ELF-1 (cell line): ENCODE measurements at places on chromosomes 3 and 15.

DNA sequence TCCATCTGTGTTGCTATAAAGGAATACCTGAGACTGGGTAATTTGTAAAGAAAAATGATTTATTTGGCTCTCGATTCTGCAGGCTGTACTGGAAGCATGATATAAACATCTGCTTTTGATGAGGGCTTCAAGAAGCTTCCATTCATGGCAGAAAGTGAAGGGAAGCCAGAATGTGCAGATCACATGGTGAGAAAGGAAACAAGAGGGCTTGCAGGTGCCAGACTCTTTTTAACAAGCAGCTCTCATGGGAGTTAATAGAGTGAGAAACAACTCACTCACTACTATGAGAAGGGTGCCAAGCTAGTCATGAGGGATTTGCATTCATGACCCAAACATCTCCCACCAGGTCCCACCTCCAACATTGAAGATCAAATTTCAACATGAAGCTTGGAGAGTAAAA is 247.2 kb downstream of the ZIC4 start:
- no peak for DNase-seq

DNA sequence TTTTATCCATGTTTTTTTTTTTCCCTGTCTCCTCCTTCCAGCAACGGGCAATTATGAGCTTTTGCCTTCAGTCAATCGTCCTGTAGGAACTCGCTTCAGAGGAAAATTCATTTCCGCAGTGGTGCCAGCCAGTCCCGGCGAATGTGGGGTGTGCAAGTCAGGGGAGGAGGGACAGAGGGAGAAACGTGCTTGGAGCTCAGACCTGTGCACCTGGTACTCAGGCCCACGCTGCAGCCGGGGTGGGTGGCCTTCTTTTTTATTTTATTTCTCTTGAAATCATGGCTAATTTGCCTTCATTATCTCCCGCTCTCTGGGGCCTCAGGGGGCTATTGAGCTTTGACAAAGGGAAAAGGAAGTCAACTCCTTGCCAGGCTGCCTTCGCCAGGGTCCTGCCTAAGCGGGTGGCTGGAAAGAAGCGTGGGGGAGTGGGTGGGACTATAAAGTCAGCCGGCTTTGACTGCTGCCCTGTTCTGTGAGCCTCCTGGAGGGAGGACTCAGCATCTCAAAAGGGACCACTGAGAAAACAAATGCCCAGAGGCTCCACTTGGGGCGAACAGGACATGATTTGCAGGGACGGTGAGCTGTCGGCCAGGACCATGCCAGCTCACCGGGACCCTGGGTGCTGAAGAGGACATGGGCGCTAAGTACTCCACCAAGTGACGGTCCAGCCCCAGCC is 5.5 kb downstream of the GRIP2 start:
- peak; percentile 78 for DNase-seq

- peak; percentile 59 for DNase-seq
Measured at GRCh38 chr15:69145694-69146492, 14.5 kb upstream of the GLCE start.

GRCh38 chr3:15496341-15496664 is 25.2 kb downstream of the COLQ start:
- DNase-seq: no peak

DNA sequence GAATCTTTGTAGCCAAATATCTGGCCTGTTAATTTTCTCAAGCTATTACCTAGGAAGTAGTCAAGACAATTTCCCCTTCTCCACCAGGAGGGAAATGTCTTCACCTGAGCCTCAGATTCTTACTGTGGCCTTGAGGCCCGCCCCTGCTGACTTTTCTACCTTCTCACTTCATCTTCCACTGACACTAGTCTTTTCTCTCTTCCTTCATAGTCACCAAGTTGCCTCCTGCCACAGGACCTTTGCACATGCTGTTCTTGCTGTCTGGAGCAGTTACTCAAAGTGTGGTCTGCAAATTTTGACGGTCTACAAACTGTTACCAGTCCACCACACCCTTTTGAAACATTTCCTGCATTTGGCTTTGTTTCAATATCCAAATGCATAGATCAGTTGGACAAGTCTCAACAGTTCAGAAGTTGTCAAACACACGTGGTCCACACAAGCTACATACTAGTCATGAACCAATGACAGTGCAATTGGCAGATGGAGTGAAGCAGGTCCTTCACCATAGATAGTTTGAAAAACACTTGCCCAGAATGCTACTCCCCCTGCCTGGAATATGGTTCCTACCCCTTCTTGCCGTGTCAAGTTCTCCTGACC is 100.5 kb downstream of the OSBPL10 start:
- DNase-seq: no peak

- no peak for DNase-seq
Measured at GRCh38 chr3:51934991-51935885, 6.5 kb downstream of the RRP9 start.

GRCh38 chr15:47997195-47998080 is 123.4 kb upstream of the SLC24A5 start:
- no peak for DNase-seq

GRCh38 chr3:125023833-125024555 is 31.8 kb downstream of the HEG1 start:
- no peak for DNase-seq

DNA sequence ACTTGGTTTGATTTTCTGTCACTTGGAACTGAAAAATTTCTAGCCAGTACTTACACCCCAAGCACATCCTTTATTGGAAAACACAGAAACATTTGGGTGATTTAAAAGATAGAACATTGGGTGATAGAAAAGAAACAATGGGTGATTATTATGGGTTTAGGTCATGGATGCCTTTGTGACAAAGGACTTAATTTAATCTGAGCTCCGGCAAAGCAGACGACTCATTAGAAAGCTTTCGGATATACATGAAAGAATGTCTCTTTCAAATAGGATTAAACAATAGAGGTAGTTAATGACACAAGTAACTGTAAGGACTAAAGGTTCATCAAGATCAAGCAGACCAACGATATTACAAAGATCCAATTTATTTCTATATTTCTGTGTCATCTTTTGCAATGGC is 37.3 kb upstream of the CNTN4 start:
- no peak for DNase-seq

DNA sequence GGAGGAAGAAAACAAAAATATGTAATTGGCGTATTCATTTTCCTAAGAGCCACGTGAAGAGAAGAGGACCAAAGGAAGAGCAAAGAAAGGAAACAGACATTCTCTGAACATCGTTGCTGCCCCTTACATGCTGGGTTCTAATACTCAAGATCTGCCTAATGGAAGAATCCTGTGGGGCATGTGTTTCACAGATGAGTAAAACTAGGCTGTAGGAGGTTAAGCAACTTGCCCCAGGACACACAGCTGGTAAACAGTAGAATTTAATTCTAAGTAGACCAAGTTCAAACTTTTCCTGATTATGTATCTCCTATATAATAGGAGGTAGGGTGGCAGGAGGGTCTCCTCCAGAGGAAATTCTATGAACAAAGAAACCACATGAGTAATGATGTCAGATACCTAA is 106.1 kb upstream of the TNFAIP8L3 start:
- DNase-seq: no peak

DNA sequence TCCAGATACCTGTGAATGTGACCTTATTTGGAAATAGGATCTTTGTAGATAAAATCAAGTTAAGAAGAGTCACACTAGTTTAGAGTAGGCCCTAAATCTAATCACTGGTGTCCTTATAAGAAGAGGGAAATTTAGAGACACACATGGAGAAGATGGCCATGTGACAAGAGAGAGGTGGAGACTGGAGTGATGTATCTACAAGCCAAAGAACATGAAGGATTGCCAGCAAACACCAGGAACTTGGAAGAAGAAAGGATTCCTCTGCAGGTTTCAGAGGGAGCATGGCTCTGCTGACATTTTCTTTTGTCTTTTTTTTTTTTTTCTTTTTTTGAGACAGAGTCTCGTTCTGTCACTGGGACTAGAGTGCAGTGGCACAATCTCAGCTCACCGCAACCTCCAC is 20.8 kb downstream of the ARHGEF3 start:
- no peak for DNase-seq

GRCh38 chr3:42651248-42652091 is 2.0 kb upstream of the ZBTB47 start:
- DNase-seq: peak; percentile 89

GRCh38 chr3:157444797-157445184 is 8.1 kb downstream of the PTX3 start:
- no peak for DNase-seq

GRCh38 chr3:191356631-191357439 is 26.5 kb upstream of the UTS2B start:
- peak; percentile 24 for DNase-seq

GRCh38 chr3:43423142-43423541 is 136.8 kb downstream of the SNRK start:
- no peak for DNase-seq

- no peak for DNase-seq
Measured at GRCh38 chr3:149506540-149506939, 32.0 kb downstream of the TM4SF4 start.

- no peak for DNase-seq
Measured at GRCh38 chr3:160830796-160831195, 74.8 kb downstream of the PPM1L start.

GRCh38 chr15:55282284-55282833 is 7.3 kb downstream of the RAB27A start:
- DNase-seq: no peak

DNA sequence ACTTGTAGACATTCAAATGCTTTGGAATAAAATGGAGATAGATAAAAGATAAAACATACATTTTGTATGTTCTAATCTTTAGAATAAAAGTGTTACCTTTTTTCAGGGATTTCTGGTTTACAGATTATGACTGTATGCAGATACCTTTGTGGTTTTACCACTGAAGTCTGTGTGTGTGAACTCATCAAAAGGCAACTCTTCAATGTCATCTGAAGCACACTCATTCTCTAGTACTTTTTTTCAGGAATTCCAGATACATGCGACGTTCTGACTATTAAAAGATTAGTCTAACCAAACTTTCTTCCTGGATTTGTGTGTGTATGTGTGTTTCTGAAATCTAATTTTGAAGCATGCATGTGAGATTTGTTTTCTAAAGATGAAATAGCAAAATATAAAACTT is 188.6 kb downstream of the NLGN1 start:
- no peak for DNase-seq

DNA sequence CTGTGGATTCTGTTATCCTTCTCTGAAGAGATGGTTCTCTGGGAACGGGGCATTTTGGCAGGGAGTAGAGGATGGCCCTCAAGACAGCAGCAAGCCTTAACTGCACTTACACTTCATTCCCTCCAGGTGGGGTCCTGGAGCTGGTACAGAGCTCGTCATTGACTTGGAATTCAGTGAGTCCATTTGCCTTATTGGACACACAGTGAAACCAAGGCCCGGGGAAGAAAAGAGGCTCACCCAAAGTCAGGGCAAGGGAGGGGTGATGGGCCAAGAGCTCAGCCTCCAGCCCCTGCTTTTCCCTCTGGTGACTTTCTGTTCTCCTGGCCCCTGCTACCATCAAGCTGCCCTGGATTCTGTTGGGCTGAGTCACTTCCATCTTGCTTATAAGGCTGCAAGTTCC is 125.6 kb downstream of the ETFA start:
- DNase-seq: peak; percentile 75

- DNase-seq: no peak
Measured at GRCh38 chr15:43241100-43241499, 20.3 kb upstream of the EPB42 start.

- DNase-seq: peak; percentile 63
Measured at GRCh38 chr15:26757141-26757540, 15.7 kb downstream of the GABRB3 start.

GRCh38 chr3:176759815-176760506 is 437.3 kb downstream of the TBL1XR1 start:
- no peak for DNase-seq

GRCh38 chr3:54262541-54262940 is 140.2 kb downstream of the CACNA2D3 start:
- no peak for DNase-seq

- DNase-seq: no peak
Measured at GRCh38 chr3:13863965-13864595, 15.8 kb downstream of the WNT7A start.

- DNase-seq: no peak
Measured at GRCh38 chr3:33482111-33482521, 41.9 kb upstream of the UBP1 start.

GRCh38 chr15:42843699-42844098 is 76.9 kb downstream of the TTBK2 start:
- no peak for DNase-seq

- DNase-seq: no peak
Measured at GRCh38 chr15:40425681-40426080, 15.1 kb upstream of the BAHD1 start.

DNA sequence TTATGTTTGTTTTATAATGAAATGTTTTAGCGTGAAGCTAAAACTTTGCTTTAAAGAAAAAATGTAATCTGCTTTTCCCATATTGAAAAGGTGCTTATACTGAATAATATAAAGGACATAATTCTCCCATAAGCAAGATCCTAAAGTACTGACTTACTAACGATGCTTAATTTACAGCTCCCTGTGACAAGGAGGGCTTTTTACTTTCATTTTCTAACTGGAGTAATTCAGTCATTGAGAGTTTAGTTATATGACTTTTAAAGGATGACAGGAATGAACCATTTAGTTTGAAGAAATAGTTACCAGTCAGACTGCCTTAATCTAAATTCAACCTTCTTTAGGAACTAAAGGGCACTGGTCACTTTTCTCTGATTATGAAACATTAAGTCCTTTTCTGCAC is 19.3 kb upstream of the ZPLD1 start:
- DNase-seq: no peak

- no peak for DNase-seq
Measured at GRCh38 chr3:69435274-69436265, 49.7 kb upstream of the FRMD4B start.

- DNase-seq: peak; percentile 44
Measured at GRCh38 chr3:38957296-38957695, 94.4 kb downstream of the SCN11A start.

GRCh38 chr15:58269455-58270414 is 131.6 kb downstream of the AQP9 start:
- DNase-seq: peak; percentile 85

- no peak for DNase-seq
Measured at GRCh38 chr15:42933886-42934667, 13.5 kb upstream of the TTBK2 start.

- DNase-seq: no peak
Measured at GRCh38 chr15:27183201-27183600, 212.2 kb downstream of the GABRG3 start.

GRCh38 chr3:189368384-189368783 is 196.6 kb downstream of the TPRG1 start:
- DNase-seq: no peak
